NCI-H1417 (cell line): ENCODE measurements at places on chromosomes 3 and 15.

DNA sequence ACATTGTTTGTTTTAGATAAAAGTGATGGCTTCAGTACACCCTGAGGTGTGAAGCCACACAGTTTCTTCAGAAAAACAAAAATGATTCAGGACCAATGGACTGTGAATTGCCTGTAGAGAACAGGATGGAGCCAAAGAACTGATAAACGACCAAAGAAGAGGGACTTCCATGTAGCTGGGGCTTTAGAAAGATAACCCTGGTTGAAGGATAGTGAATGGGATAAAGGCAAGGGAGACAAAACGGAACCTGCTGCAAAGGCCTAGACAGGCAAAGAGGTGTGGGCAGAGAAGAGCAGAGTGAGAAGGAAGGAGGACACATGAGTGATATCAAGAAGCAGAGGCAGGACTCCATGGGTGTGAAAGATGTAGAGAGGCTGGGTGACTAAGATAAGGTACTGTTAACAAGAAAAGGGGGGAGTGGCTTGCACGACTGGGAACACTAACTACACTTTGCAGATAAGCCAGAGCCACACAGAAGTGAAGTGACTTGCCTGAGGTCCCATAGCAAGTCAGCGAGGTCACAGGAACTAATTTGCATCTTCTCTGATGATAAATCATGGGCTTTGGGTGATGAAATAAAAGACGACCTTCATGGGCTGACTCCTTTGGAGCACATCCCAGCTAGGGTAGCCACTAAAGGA lies 44.3 kb downstream of the RAB6B start:
- no peak for DNase-seq

GRCh38 chr3:9352917-9353752 lies 9.7 kb upstream of the THUMPD3 start:
- peak; percentile 10 for DNase-seq

DNA sequence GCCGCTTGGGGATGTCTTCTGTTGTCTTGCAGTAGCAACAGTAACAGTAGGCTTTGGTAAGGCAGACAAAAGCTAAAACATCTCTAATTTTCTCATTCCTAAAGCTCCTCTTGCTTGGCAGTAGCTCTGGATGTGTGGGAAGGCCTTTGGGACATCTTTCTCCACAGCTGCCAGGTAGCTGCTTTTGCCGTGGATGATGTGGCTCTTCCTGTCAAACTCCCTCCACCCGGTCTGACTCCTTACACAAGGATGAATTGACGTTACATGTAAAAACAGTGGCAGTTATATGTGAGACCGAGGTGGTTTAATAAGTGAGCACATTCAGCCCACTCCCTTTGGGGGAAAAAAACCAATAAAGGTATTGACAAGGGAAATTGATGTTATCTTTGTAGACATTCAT lies 309.1 kb downstream of the TUSC7 start:
- no peak for DNase-seq

GRCh38 chr3:121111914-121112612 lies 204.1 kb downstream of the STXBP5L start:
- no peak for DNase-seq

DNA sequence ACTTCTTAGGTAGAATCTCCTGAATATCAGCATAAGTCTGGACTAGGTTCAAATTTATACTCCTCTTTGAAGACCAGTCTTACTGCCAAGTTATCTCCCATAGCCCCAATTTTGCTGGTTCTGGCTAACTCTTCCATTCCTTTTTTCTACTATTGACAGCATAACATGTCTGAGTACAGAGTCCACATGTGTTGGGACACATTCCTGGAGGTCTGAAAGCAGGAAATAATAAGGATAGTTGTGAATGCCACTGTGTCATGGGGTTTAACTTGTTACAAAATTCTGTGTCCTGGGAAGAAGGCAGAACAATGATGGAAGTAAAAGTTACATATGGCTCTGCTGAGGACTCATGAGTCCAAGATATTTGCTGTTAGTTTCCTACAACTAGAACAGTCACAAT lies 57.4 kb upstream of the ZBTB20 start:
- no peak for DNase-seq

- DNase-seq = no peak
Observed at GRCh38 chr3:118292841-118293240, 741.8 kb downstream of the IGSF11 start.

DNA sequence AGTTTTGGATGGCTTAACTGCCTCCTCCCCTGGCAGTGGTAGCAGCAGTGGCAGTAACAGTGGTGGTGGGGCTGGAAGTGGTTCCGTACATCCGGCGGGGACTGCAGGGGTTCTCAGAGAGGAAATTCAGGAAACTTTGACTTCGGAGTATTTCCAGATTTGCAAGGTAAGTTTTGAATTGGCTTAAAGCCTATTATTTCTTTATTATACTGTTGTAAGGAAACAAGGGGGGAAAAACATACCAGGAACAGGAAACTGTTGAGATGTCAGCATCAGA lies 1.5 kb downstream of the STXBP5L start:
- DNase-seq = peak; percentile 61

DNA sequence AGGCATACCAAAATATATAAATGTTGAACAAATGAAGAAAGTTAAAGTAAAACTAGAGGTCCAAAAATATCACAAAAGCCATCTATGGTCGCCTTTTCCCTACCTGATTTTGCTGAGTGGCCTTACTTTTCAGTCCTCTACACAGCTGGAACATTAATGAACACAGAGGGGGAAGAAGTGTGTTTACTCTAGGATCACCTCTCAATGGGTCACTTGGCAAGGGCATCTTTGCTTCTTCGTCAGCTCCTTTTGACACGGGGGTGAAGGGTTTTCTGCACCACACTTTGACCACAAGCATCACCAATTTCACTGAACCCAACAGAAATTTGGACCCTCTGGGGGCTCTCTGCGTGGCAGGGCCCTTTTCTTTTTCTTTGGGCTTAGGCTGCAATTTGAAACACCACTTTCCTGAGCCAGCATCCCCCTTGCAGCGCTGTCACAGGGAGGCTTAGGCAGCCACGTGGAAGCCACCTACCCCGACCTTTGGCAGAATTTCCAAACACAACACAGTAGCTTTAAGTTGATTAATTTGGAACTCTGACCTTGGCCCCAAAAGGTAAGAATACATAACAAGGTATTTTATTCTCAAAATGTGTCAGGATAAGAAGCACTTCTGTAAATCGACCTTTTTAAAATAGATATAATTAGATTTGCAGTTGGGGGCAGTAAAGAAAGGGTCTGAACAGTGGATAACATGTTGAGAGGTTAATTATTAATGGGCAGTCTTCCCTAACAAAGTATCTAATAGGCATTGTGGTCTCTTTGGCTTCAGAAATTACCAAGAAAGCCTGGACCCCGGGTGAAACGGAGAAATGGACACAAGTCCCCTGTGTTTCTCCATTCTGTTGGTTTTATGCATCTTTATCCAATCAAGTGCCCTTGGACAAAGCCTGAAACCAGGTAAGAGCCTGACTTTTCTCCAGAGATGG lies at the start of gene LIPC:
Gene LIPC (plus strand): TSS at position 771 of the 929 bp plus-strand sequence. CDS start 42 bp downstream, at position 813.
- no peak for DNase-seq

GRCh38 chr15:64153480-64154367 lies 2.2 kb downstream of the SNX22 start:
- DNase-seq = peak; percentile 66

DNA sequence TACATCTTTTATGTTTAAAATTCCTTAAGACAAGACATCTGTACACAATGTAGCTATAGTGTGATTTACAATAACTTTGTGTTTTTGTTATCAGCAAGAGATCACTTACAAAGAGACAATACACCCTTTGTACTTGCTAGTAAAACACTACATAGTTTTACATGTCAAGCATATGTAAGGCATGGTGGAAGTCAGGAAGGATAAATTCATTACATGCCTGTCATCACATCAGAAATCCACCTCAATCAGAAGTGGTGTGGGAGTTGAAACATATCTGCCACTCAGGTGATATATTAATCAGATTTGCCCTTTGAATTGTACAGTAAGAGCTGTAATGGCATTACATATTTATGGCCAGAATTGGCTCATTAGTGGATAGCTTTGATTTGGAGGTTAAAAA lies 95.5 kb downstream of the MBNL1 start:
- DNase-seq = no peak

- no peak for DNase-seq
Observed at GRCh38 chr3:131612745-131613144, 110.0 kb upstream of the MRPL3 start.

DNA sequence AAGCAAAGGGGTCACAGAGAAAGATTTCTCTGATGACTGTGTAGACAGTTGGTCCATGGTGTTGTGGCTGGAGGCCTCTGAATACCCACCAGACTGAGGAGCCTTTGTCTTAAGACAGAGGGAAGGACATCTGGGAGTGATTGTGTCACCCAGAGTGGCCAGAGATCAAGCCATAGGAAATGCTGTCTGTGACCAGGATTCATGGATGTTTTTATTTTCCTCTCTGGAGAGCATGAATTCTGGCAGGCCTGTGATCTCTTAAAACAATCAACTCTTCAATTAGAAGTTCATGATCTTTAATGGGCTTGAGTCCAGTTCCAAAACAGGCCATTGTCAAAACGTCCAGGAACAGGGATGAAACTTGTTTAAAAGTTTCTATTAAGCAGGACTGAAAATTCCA lies 198.9 kb upstream of the CTDSPL start:
- DNase-seq = no peak

DNA sequence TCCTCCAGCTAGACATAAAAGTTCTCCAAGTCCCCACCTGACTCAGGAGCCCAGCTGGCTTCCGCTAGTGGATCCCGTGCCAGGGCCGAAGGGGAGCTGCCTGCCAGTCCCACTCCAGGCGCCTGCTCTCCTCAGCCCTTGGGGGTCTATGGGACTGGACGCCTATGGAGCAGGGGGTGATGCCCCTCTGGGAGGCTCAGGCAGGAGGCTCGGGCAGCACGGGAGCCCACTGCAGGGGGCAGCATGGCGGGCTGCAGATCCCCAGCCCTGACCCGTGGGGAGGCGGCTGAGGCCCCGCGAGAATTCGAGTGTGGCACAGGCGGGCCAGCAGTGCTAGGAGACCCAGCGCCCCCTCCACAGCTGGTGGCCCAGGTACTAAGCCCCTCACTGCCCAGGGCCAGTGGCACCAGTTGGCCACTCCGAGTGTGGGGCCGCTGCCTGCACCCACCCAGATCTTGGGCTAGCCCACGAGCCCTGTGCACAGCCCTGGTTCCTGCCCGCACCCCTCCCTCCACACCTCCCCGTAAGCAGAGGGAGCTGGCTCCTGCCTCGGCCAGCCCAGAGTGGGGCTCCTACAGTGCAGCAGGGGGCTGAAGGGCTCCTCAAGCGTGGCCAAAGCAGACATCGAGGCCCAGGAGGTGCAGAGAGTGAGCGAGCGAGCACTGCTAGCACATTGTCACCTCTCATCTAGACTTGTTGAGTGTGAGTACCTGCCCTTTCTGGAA lies 221.3 kb upstream of the NSMCE3 start:
- no peak for DNase-seq

- DNase-seq = no peak
Observed at GRCh38 chr3:43870844-43871626, 180.3 kb downstream of the ABHD5 start.

- peak; percentile 42 for DNase-seq
Observed at GRCh38 chr3:67901681-67902080, 247.3 kb upstream of the SUCLG2 start.

GRCh38 chr15:66703540-66703941 lies 1.5 kb downstream of the SMAD6 start:
- DNase-seq = peak; percentile 63

DNA sequence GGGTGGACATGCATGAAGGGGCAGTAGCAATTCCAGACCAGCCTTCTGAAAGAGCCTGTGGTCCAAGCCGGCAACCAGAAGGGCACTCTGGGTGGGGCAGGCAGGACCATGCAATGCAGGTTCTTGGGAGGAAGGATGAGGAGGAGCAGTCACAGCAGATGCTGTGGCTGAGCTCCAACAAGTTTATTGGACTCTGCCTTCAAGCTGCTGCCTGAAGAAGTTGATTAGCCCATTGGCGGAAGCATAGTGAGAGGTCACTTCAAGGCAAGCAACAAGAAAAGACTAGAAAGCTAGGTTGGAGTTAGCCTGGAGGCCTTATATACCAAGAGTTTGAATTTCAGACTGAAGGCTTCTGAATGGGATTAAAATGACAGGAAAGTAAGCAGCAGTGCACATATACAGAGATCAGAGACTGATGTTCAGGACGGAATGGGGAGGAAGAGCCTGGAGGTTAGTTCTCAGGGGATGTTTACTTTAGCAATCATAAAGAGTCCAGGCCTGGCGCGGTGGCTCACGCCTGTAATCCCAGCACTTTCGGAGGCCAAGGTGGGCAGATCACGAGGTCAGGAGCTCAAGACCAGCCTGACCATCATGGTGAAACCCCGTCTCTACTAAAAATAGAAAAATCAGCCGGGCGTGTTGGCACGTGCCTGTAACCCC lies 39.9 kb downstream of the SFMBT1 start:
- no peak for DNase-seq

DNA sequence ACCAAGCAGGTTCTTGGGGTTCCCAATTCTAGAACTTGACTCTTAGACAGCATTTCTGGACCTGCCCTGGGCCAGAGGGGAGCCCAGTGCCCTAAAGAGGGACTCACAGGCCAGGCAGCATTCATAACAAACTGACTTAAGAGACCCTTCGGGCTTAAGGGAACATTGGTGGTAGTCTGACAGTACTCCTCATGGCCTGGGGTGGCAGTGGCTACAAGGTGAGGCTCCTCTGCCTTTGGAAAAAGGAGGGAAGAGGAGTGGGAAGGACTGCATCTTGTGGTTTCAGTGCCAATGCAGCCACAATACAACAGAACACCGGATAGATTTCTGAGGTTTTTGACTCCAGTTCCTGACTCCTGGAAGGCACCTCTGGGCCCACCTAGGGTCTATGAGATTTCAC lies 172.2 kb upstream of the STRIT1 start:
- no peak for DNase-seq

DNA sequence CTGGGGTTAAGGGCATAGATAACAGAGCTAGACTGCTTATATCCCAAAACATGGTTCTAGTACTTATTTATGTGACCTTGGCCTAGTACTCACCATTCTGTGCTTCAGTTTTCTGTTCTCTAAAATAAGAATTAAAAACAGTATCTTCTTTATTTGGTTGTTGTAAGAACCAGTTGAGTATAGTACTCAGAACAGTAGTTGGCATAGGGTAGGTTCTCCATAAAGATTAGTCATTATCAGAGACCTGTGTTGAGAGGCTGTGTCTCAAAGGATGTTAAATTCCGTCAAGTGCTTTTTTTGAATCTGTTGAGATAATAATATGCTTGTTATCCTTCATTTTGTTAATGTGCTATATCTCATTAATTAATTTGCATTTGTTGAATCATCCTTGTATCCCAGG lies 47.4 kb upstream of the OSTN start:
- DNase-seq = no peak
